ENCODE measurements at places on chromosomes 2 and 18.
A peak's percentile ranks its signal among the peaks of the same experiment; 100 is the strongest.

- no peak for DNase-seq
Observed at GRCh38 chr2:17541531-17541950, 1.0 kb downstream of the VSNL1 start.

- no peak for DNase-seq
Observed at GRCh38 chr18:57014772-57015413, 132.0 kb upstream of the BOD1L2 start.

GRCh38 chr2:96113951-96114350 lies 2.4 kb downstream of the ADRA2B start:
- DNase-seq, result no peak

- DNase-seq, result no peak
Observed at GRCh38 chr2:55395724-55396605, 23.7 kb downstream of the CCDC88A start.

- no peak for DNase-seq
Observed at GRCh38 chr2:200380091-200380561, 73.6 kb downstream of the SPATS2L start.

- no peak for DNase-seq
Observed at GRCh38 chr2:107932488-107932887, 53.8 kb upstream of the SLC5A7 start.

GRCh38 chr2:191670787-191671186 lies 7.1 kb upstream of the NABP1 start:
- DNase-seq, result no peak

GRCh38 chr2:128635361-128635900 lies 316.8 kb upstream of the HS6ST1 start:
- DNase-seq, result no peak

GRCh38 chr2:127084611-127085316 lies 22.2 kb downstream of the BIN1 start:
- DNase-seq, result no peak

GRCh38 chr18:44817831-44818473 lies 137.3 kb downstream of the SETBP1 start:
- no peak for DNase-seq

- DNase-seq, result peak; percentile 76
Observed at GRCh38 chr2:22281033-22281432, 1103.9 kb upstream of the KLHL29 start.

GRCh38 chr2:54559593-54560145 lies 103.5 kb downstream of the SPTBN1 start:
- DNase-seq, result no peak

DNA sequence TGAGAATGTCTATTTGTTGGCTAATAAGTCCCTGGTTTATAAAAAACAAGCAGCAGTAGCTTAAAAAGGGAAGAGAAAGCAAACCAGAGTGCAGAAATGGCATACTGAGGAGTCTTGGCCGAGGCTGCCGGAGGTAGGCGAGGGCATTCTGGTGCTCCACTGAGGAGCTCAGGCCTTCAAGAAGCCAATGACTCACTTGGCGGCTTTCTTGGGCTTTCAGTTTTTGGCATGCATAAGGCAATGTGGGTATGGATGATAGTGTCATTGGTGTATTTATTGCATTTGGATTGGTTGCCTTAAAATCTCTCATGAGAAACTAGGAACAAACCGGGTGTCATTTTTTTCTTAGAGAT lies 119.6 kb upstream of the ARL5A start:
- no peak for DNase-seq

DNA sequence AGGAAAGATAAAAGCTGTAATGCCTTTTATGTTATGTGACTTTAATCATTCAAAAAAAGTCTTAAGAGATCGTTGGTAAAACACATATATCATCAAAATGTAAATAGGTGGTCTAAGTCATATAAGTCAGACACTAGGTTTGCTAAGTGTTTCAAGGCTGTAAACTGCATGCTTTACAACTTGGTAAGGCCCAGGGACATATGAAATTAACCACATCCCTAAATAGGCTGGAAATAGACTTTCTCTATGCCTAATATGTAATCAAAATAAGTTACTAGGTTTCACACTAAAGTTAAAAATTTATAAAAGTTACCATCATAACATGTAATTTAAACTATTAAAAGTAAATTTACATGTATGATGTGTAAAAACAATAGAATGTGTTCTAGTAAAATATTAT lies 946.3 kb upstream of the LRATD1 start:
- no peak for DNase-seq

DNA sequence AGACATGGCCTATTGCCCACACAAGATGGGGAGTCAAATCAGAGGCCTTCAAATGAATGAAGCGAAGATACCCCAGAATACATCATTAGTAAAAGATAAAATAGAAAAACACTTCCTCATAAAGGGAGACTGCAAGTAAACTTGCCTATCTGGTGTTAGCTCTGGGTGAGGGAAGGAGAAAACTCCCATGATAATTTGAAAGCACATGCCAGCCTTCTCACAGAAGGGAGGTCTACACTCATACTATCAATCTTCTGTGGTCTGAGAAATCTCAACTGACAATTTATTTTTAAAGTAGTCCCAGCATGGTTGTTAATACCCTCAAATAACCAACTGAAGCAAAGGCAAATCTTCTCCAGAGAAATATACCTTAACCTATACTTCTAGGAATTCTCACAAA lies 75.4 kb downstream of the EXOC6B start:
- no peak for DNase-seq

GRCh38 chr18:62634979-62635630 lies 80.2 kb upstream of the PHLPP1 start:
- DNase-seq, result no peak

DNA sequence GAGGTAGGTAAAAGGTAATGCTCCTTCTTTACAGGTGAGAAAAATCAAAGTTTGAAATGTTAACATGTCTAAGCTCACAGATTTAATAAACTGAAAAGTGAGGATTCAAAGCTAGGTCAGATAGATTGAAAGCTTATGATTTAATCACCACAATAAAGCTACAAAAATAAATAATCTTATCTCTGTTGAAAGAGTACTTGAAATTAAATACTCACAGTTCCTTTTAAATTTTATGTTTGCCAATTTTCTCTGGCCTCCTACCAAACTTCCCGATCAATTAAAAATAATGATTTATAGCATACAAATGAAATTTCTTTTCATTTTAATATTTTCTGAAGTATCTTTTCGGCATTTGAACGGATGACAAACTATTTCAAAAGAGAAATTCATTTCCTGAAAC lies 77.3 kb downstream of the GAREM1 start:
- no peak for DNase-seq

GRCh38 chr18:79684283-79684631 lies 4.7 kb downstream of the CTDP1 start:
- DNase-seq, result no peak

GRCh38 chr18:44968336-44968735 lies 287.6 kb downstream of the SETBP1 start:
- no peak for DNase-seq

GRCh38 chr18:78620326-78620725 lies 359.3 kb upstream of the SALL3 start:
- no peak for DNase-seq

DNA sequence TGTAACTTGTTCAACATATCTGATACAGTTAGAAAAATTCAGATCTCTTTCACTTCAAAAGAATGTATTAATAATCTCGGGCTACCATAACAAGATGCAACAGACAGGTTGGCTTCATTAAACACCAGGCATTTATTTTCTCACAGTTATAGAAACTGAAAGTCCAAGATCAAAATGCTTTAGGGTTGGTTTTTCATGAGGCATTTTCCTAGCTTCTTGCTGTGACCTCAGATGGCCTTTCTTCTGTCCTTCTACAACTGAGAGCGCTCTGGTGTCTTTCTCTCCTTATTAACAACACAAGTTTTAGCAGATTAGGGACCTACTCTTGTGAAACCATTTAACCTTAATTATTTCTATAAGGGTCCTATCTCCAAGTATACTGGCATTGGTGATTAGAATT lies 452.5 kb downstream of the ZNF804A start:
- no peak for DNase-seq

DNA sequence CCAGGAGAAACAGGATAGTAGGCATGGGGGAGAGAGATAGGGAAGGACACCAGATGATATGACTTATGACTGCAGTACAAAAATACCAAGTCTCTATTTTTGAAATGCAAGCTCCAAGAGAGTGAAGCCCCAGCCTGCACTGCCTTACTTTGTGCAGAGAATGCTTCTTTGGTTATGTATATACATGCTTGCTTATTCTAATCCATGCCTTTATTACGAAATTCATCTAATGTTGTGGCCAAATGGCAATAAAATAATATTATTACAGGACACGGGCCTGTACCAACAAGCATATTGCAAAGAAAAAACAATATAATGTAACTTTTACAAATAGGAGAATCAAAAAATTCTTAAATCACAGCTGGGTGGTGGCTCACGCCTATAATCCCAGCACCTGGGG lies 110.8 kb downstream of the BCL11A start:
- DNase-seq, result no peak

GRCh38 chr18:72910045-72910444 lies 42.3 kb upstream of the NETO1 start:
- no peak for DNase-seq

GRCh38 chr2:231677632-231678104 lies 30.7 kb upstream of the PTMA start:
- no peak for DNase-seq

GRCh38 chr18:58256316-58257080 lies 212.5 kb downstream of the NEDD4L start:
- no peak for DNase-seq

GRCh38 chr2:174902506-174903263 lies 102.5 kb downstream of the CHN1 start:
- peak; percentile 38 for DNase-seq

DNA sequence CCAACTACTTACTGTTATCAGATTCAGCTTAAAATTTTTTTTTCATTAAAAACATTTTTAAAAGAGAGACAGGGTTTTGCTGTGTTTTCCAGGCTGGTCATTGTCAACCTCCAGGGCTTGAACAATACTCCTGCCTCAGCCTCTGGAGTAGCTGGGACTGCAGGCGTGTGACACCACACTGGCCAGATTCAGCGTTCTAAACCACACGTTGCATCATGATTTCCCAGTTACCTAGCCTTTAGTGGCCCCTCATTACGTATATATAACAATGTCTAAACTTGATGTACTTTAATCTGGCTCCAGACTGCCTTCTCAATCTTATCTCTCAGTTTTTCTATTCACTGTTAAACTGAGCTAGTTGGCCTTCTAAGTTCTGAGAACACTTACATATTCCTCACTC lies 89.6 kb downstream of the COMMD1 start:
- no peak for DNase-seq

DNA sequence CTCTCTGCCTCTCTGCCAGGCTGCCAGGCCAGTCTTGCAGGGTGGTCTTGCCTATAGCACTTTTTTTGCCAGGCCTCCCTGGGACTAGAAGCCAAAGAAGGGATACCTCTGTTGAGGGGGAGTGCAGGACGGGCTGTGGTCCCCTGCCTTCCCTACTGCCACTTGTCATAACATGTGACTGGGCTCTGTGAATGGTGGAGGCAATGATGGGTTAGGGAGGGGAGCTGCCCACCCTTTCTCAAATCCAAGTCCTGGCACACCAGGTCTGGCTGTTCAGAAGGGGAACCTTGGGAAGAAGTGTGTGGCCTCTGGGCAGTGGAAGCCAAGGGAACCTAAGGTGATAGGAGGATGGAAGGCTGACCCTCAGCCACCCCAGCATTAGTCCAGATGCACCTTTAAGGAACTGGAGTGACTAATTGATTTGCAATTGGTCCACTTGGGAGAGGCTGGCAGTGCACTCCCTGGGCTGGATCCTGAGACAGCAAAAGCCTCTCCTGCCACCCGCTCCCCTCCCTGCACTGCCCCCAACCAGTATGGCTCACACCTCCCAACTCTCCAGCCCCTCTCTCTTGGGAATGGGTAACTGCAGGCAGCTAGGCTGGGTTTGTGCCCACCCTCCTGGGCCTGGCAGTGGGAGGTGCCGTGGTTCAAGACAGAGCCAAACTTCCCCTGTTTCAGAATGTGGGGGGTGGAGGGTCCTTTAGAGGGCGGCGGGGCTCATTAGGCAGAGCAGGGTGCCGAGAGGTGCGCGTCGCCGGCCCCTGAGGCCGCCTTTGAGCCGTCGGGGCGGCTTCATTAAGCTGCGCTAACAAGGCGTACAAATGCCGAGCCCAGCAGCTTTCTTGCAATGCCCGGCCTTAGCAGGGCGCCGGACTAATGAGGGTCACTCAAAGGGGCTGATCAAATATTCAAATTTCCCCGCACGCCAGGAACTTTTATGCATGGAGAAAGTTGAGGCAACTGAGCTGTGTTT lies 4.5 kb upstream of the SIX3 start:
- DNase-seq, result no peak

- no peak for DNase-seq
Observed at GRCh38 chr2:85181844-85182456, 48.8 kb downstream of the TCF7L1 start.

GRCh38 chr18:48328473-48329210 lies 80.5 kb downstream of the ZBTB7C start:
- no peak for DNase-seq

- DNase-seq, result peak; percentile 75
Observed at GRCh38 chr2:172995323-172996244, 80.1 kb upstream of the MAP3K20 start.

DNA sequence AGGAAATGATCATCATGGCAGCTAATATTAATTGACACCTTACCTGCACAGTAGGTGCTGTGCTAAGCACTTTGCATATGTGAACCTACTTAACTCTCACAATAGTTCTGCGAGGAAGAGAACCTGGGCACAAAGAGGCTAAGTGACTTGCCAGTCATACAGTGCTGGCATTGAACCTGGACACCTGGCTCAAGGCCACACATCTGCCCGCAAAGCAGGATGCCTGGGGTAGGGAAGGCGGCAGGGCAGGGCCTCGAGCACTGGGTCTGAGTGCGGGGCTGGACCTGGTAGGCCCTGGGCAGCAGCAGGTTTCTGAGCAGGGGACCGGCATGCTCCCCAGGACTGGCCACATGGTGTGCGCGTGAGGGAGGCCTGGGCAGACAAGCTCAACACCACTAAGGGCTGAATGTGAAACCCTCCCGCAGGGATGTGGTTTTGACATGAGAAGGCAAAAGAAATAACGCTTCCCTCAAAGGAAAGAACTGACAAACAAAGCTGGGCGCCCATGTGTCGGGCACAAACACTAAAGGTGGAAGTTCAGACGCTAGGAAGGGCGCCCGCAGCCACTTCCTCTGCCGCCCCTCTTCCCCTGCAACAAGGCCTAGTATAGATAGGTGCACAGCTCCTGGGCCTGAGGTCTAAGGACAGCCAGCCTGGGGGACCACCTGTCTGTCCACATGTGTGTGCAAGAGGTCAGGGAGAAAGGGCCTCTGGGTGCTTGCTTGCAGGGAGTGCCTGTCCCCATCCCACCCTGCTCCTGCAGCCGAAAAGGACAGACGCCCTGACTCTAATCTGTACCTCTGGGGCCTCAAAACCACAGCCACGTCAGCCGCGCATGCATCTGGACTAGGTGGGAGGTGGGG lies 92.5 kb downstream of the ZFP36L2 start:
- no peak for DNase-seq

- DNase-seq, result no peak
Observed at GRCh38 chr2:85669549-85669948, 1.6 kb upstream of the SFTPB start.

- no peak for DNase-seq
Observed at GRCh38 chr2:10215393-10215935, 87.2 kb upstream of the HPCAL1 start.
